ENCODE measurements at places on chromosomes 7 and 10.
A peak's percentile ranks its signal among the peaks of the same experiment; 100 is the strongest.

DNA sequence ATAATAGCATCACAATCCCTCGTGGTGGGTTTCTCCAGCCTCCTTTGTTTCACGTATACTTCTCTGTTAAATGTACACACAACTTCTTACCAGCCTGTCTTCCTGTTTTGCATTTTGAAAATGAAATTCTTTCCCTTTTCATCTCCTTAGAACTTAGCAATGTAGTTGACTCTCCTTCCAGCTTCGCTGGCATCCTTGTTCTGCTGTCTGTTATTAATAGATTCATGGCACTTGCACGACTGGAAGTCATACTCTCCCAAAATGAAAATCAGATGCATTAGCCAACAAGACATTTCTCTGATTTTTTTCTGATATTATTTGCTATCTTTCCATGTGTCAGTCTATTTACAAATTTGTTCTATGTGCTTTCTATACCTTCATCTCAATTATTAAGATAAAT, 3.0 kb upstream of the CREB3L2 start:
- no peak for DNase-seq

GRCh38 chr7:4845740-4846142, 16.1 kb downstream of the PAPOLB start:
- peak; percentile 79 for DNase-seq

- no peak for DNase-seq
Measured at GRCh38 chr10:35463878-35464277, 127.6 kb downstream of the CCNY start.

- DNase-seq, result no peak
Measured at GRCh38 chr7:48502021-48502420, 330.8 kb downstream of the ABCA13 start.

DNA sequence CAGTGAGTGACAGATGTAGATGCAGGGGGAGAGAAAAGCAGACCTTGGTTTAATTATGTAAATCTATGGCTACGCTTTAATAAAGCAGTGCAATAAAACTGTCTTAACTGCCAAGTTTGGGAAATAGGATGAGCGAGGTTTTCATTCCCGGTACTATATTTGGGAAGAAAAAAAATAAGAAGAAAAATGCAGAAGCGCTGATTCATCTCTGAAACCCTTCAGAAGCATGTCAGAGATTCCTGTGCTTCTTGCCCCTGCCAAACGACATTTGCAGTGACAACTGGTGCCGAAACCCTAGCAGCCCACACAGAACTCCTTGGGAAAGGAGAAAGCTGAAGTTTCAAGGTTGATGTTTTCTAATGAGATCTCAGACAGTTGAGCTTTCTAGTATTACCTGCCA, 380.7 kb downstream of the REEP3 start:
- DNase-seq, result no peak

GRCh38 chr7:104024632-104025031, 35.2 kb upstream of the RELN start:
- DNase-seq, result no peak
